Germinal center (tissue), 1 donor: ENCODE measurements at places on chromosomes 16 and 17.
A peak's percentile ranks its signal among the peaks of the same experiment; 100 is the strongest.

- DNase-seq: no peak
Measured at GRCh38 chr16:82641336-82641984, 14.7 kb downstream of the CDH13 start.

- DNase-seq: no peak
Measured at GRCh38 chr17:56937687-56938086, 23.2 kb downstream of the COIL start.

DNA sequence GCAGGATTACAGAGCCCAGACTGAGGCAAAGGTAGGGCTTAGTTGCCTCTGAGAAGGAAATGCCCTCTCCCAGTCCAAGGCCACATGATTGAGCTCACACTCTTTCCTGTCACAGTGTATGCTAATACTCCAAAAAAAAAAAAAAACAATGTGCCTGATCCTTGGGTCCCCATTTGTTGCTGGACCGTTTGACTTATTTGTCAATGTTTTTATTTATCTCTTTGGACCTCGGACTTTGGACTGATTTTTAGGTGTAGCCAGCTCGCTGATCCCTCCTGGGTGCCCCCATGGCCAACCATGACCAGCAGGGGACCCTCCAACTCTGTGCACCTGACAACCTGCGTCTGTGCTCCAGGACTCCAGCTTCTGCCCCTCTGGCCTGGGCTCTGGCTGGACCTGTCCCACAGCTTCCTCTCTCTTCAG, 622 bp upstream of the CCL16 start:
- no peak for DNase-seq

GRCh38 chr17:57629886-57630285, 115.2 kb downstream of the CCDC182 start:
- no peak for DNase-seq

GRCh38 chr16:80628254-80628653, 87.5 kb downstream of the DYNLRB2 start:
- DNase-seq: no peak

GRCh38 chr17:59190806-59191205, 19.0 kb upstream of the SMG8 start:
- no peak for DNase-seq

DNA sequence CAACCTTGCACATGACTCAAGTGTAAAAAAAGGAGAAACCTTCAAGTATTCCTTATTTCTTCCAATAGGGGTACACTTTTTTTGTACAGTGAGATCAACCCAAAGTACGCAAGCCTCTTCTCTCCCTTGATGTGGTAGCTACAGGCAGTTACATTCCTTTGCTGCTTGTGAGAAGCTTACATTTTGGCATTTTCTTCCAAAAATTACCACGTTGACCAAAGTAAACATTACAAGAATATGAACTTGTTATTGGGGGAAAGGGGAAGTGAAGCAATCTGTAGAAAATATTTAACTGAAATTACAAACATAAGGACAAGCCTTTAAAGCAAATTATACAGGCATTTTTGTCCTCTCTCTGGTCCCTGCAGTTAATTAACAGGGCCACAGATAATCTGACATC, 97.0 kb upstream of the TOB1 start:
- no peak for DNase-seq

DNA sequence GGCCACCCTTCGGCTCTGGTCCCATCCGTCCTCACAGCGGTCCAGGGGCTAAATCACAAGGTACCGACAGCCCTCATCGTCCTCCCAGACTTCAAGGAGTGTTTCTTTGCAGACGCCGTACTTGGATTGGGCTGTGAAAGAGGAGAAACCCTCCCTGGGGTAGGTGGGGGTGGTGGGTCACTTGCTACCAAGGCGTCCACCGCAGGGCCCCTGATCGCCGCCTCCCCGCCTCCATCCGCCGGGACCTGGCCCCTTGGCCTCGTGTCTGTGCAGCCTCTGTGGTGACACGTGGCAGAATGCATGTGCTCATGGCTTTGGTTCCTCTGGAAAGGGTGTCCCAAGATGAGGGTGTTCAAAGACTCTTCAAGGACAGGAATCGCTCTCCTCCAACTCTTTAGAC, 151.4 kb downstream of the BANP start:
- DNase-seq: no peak

DNA sequence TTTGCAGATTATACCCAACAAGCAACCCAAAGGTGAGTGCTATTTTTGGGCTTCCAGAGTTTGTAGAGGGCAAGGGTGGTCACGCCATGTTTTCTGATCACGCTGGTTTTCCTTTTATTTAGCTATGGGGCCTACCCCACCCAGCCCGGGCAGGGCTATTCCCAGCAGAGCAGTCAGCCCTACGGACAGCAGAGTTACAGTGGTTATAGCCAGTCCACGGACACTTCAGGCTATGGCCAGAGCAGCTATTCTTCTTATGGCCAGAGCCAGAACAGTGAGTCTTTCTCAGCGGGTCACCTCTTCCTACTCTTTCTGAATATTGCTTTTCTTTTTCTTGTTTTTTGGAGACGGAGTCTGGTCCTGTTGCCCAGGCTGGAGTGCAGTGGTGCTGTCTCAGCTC, 2.5 kb downstream of the FUS start:
- DNase-seq: no peak

DNA sequence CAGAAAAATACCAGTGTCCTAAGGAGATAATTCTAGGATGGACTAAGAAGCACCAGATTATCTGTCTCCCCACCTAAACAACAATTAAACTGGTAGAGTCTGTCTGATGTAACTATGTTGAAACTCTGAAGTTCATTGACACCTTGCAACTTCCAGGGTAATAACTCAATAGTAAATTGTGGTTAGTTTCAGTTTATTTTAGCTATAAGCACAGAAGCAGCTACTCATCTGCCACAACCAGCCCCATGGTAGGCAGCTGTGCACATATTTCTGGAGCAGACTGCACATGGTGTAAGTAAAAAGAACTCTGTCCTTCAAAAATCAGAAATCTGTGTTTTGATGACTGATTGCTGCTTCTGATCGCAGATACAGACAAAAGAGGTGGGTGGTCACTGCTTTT, 852.1 kb downstream of the CDH11 start:
- no peak for DNase-seq

DNA sequence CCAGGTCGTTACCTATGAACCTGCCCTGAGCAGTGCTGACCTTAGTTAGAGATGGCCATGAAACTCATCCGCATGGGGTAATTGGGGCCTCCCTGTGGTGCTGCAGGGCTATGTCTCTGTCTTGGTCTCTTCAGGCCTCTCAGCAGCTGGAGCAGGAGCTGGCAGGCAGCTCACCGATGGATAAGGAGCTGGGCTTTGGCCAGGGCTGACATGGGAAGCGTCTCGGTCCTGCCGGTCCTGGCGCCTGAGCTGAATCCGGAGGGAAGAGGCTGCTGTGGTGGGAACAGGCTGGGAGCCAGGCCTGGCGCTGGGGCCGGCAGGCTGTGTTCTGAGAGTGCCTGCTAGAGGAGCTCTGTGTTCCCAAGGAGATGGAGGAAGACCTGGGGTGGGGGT, 10.1 kb downstream of the IL32 start:
- no peak for DNase-seq

DNA sequence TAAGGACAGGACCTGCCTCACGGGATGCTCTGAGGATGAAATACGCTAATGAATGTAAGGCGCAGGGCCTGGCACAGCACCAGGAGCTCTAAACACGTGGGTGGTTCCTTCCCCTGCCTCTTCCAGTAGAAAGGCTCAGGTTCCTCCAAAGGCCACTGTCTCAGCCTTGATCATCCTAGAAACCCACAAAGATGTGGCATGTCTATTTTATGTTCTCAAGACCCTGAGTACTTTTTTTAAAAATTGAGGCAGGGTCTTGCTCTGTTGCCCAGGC, 17.0 kb upstream of the MEAK7 start:
- no peak for DNase-seq

DNA sequence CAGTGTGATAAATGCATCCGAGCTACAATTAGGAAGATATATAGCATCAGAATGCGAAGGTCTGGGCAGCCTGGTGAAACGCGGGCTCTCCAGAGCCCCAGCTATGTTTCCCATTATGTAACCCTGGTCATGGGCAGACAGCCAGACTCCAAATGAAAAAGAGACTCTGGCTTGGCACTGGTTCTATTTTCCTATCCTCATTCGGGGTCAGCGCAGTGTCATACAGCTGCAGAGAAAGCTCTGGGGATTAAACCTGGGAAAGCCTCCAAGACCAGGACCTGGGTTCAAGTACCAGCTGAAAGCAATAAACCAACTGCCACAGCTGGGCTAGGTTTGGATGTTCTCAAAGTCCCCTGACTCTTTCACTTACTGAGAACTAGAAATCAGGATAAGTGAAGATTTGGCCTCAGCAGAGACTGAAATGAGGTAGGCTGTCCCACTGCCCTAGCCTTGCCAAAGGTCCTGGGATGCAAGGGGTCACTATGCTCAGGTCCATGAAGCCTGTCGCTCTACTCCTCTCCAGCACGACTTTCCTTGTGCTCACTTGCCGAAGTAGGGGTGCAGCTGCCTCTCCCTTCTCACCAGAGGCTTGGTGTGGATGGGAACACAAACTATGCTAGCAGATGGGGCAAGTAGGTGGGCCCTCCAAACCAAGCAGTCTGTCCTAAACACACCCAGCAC, 123.8 kb downstream of the SMG6 start:
- no peak for DNase-seq

- no peak for DNase-seq
Measured at GRCh38 chr17:74711058-74711824, 1.5 kb downstream of the CD300LF start.

GRCh38 chr16:23206986-23207385, 24.4 kb downstream of the SCNN1G start:
- DNase-seq: no peak

DNA sequence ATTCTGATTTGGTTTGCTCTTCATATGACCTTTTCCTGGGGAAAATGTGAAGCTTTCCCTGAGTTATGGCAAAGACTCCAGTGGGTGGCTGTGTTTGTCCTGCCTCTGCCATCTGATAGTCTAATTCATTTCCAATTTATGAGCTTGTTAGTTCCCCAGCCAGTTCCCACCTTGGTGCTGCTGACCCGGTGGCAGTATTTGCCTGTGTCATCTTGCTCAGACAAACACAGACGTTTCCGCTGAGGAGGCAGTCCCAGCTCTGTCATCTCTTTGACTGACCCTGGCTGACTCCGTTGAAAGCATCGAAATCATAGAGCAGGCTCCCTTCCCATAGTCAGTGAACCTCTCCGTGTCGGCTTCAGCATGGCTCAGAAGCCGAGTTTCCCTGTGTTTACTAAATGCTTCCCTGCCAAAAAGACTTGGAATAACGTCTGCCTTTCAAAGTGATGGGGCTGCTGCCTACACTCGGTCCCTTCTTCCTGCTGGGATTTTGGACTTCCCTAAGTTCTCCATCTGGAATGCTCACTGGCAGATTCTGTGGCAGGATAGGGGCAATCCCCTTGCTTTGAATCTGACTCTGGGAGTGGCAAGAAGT, 538.3 kb downstream of the NPIPA7 start:
- no peak for DNase-seq

DNA sequence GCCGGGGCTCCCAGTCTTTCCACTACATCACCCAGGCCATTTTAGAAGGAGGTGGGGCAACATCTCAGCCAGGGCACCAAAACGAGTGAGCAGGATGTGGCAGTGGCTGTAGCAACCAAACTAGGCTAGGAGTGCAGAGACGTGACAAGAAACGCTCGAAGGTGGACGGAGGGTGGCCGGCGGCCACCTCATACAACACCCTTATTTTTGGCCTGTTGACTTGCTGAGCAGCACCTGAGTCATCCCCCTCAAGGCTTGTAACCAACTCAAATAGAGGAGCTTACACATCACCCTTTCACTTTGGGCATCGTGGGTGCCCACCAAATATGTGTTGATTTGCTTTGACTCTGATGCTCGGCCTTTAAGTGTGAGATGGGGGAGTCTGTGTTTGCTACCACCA, 23.7 kb upstream of the SOX9 start:
- no peak for DNase-seq

DNA sequence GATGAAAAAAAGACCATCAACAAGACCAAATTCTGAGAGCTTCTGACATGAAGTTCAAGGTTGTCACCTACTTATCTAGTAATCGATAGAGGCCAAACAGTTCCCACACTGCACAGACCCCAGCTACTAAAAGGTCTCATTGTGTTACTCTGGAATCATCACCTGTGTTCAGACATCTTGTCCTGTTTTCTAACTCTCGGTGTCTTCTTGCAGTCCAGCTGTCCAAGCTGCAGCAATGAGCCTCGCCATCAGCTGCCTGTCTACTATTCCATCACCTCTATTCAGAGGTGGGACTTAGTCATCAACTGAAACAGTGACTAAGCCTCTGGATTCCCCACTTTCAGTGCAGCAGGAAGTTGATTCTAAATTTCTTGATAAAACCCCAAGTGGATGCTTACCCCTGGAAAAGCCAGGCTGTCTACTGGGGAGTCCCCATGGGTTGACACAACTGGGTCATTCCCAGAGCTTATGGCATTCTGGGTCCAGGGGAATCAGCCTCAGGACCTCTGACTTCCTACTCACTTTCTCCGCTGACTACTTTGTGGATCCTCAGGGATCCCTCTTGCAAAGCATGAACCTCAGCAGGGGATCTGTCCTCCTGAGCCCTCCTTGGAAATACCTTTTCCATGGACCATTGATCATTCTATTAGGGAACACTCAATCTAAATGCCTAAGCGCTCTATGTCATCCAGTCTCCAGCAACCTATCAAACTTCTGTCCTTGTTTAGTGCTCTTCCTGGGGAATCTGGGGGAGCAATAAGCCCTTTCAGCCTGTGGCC, 46.5 kb downstream of the HNF1B start:
- no peak for DNase-seq

- DNase-seq: no peak
Measured at GRCh38 chr16:65679785-65680184, 557.9 kb upstream of the CDH11 start.

GRCh38 chr17:81309140-81309858, 14.2 kb upstream of the SLC38A10 start:
- DNase-seq: peak; percentile 32

DNA sequence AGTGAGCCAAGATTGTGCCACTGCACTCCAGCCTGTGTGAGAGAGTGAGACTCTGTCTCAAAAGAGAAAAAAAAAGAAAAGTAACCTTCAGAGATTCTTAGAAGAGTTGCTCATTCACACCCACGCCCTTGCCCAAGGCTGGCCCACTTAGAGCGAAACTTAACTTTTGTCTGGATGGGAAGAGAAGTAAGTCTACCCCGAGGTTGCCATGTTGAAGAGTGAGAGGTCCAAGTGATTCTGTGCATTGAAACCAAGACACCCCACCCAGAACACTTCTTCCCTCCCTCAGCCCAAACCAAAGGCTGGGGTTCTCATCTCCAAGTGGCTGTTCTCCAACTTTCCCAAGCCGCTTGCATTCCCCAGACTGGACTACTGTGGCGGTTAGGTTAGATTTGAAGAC, 2.4 kb upstream of the CISD3 start:
- no peak for DNase-seq

GRCh38 chr16:24826096-24826690, 19.6 kb upstream of the SLC5A11 start:
- DNase-seq: no peak

- no peak for DNase-seq
Measured at GRCh38 chr17:16254773-16255400, 37.9 kb downstream of the PIGL start.

- no peak for DNase-seq
Measured at GRCh38 chr16:85184404-85184803, 72.1 kb upstream of the CIBAR2 start.

- DNase-seq: no peak
Measured at GRCh38 chr17:41792845-41793783, 6.6 kb upstream of the JUP start.

- peak; percentile 44 for DNase-seq
Measured at GRCh38 chr17:17890773-17891759, 54.3 kb upstream of the SREBF1 start.

GRCh38 chr17:76379275-76379641, 5.2 kb upstream of the SPHK1 start:
- no peak for DNase-seq

GRCh38 chr16:13702614-13703013, 217.3 kb upstream of the ERCC4 start:
- no peak for DNase-seq

GRCh38 chr17:6498901-6499540, 54.8 kb downstream of the PIMREG start:
- DNase-seq: no peak
